ENCODE measurements at places on chromosomes 1 and 21.

GRCh38 chr1:4171480-4172450 lies 271.7 kb upstream of the C1orf174 start:
- no peak for DNase-seq

DNA sequence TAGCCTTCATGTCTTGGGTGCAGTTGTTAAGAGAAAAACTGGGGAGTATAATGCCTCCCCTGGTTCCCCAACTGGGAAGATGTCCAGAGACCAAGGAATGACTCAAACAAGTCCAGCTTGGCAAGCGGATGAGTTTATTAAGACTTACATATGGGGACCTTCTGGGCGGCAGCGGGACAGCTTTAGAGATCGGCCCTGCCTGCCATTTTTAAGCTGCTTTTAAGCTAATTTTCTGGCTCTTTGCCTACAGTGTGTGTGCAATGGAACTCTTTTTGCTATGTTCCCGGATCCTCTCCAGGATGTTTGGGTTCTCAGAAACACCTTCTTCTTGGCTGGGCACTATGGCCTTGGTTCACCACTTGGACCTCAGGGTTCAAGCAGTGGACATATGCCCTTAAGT lies 99.5 kb downstream of the RYR2 start:
- DNase-seq = no peak

GRCh38 chr1:167136191-167136614 lies 42.3 kb downstream of the STYXL2 start:
- no peak for DNase-seq

GRCh38 chr1:152449661-152450060 lies 35.6 kb upstream of the CRNN start:
- DNase-seq = no peak

- peak; percentile 63 for DNase-seq
These were observed 251.1 kb upstream of the ADGRL2 start for GRCh38 chr1:81549588-81550127.

DNA sequence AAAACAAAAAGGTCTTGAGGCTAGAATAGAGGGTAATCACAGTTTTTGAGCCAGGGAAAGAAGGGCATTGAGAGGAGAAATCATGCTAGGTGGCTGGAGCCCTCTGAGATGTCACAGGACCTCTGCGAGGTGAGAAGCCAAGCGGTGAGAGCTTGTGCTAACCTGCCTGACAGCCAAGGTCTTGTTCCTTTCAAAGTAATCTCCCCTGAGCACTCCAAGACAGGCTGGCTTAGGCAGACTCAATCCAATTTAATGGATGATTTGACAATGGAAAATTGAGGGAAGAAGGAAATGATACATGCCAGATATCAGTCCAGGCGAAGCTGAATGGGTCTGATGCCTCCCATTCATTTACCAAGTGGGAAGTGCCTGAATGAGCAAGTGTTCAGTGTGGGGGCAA lies 311.9 kb upstream of the PTBP2 start:
- DNase-seq = no peak

DNA sequence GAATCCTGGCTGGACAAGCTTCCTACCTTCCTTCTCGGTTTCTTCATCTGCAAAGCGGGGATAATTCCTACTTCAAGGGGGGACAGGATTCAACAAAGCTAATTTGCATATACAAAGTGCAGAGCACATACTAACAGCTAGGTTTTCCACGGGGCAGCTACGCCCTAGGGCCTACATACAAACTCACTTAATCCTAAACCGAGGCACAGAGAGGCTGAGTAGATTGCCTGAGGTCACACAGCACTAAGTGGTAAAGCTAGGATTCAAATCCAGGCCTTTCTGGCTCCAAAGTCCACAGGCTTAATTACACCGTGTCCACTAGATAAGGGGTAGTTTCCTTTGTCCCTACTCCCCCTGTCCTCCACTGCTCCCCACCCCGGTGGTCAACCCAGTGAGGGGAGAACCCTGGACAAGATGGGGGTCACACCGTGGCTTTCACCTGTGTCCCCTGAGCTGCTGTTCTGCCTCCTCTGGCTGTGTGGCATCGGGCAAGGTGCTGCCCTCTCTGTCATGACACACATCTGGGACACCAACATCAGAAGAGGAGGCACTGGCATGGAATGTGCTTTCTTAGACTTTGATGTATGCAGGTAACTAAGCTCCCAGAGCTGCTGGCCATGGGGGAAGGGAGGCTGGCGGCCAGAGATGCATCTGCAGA lies 44.5 kb downstream of the TAS1R2 start:
- no peak for DNase-seq

Measured in GM12865 (cell line).